Activated CD4-positive, alpha-beta memory T cell treated with anti-CD3 and anti-CD28 coated beads for 36 hours (primary cell): ENCODE measurements at places on chromosomes 13 and 19. TPM values are rescaled to one million over a fixed set of nuclear protein-coding genes. Genes with fewer than 3 reads are reported as not detected.
A peak's percentile ranks its signal among the peaks of the same experiment; 100 is the strongest.

DNA sequence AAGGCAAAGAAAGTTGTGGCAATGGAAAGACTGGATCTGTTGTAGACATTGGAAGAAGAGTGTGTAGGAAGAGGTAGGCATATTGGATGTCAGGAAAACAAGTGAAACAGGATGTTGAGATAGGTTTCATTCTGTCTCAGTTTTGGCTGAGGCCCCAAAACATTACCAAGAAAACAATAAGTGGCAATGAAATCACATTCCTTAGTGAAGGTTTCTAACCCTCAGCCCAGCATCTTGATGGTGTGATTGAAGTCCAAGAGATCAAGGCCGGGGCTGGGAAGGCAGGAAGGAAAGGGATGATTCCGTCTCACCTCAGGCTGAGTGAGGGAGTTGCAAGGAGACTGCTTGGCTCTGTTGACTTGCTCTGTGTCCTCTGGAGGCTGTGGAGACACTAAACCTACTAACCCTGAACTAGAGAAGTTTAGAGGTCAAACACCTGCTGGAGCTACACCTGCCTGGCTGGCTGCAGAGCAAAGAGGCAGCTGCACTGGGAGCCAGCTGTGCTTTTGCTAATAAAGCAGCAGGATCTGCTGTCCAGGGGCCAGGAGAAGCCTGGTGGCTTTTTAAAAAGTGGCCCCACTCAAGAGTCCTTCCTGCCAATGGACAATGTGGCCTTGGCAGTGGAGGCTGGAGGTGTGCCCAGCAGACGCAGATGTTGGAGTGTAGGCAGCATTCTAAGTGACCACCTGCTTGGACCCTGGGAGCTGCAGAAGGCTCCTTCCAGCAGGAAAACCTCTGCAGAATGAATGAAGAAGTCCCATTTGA is 53.6 kb downstream of the DGKH start:
- no peak for DNase-seq

DNA sequence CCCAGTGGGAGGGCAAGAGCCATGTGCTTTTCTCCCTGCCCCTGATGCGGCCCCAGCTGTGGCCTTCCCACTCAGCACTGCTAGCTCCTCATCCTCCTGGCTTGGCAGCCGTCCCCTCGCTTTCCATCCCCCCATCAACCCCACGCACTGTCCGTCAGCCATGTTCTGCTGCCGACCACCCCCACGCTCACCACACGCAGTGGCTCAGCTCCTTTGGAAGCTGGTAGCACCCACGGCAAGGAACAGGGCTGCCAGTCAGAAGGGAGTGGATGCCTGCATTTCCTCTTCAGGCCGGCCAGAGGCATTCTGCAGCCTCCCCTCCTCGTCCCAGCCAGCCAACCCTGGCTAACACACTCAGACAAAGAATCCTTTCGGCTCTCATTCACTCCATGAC is 6.3 kb downstream of the CALM3 start:
- no peak for DNase-seq

The ALG5 gene
- 25.9 TPM for total RNA-seq

The RNASEH2A gene
- 61.9 TPM for total RNA-seq

DNA sequence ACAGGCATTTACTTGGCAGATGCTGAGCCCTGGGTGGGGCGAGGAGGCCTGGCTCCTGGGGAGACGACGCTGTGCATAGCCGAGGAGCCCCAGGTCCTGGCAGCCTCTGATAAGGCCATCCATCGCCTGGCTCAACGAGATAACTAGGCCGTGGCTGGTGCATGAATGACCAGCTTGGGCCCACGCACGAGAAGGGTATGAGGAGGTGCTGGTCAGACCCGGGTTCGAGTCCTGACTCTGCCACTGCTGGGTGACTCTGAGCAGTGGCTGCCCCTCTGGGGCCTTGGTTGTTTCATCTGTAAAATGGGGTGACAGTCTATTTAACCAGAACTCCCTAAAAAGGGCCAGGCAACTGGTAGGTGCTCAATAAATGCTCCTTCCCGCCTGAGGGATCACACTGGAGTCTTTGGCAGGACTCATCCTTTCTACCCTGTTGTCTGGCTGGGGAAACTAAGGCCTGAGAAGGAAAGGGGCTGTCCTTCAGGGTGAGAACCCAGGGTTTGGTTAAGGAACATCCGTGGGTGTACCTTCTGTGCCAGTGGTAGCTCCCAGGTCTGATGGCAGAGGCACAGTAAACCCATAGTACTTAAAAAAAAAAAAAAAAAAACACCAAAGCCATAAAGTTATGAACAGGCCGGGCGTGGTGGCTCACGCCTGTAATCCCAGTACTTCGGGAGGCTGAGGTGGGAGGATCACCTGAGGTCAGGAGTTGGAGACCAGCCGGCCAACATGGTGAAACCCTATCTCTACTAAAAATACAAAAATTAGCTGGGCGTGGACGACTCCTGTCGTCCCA is 8.1 kb upstream of the ARRDC2 start:
- no peak for DNase-seq

GRCh38 chr19:6473647-6474046 is 7.9 kb downstream of the DENND1C start:
- DNase-seq = no peak

- DNase-seq = no peak
Observed at GRCh38 chr13:38990693-38991092, at the start of gene STOML3. TSS of gene STOML3 (minus strand) at chr13:38990831. CDS start at chr13:38990721, 110 bp downstream.

DNA sequence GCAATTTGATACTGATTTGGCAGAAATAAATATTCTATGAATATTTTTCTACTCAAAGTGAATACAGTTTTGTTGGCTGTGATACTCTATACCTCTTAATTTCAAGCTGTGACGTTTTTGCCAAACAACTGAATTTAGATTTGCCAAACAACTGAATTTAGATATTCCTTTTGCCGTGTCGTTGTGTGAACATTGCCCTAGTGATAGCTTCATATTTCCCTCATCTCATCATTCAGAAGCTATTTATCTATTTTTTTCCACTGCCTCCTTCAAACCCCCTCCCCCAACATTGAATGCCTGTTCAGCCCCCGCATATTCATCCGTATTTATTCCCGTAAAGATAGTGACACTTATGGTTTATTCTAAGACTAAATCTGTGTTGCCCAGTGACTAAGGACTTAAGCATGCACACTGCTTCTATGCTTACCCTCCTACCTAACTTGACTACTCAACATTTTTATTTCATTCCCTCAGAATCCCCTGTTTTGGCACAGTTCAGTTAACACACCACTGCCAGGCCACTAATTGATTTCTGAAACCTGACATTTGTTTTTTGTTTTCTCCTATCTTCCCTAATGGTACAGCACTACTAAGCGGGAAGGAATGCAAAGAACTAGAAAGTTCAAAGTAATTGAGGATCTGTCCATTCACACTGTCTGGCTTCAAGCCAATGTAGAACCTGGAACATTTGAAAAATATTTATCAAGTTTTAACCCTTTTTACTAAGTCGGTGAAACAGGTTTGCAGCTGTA is 2.8 kb upstream of the KLF5 start:
- DNase-seq = no peak

The RXFP2 gene
- not detected for total RNA-seq

GRCh38 chr19:12015015-12015752 is 20.3 kb downstream of the ZNF433 start:
- no peak for DNase-seq

The KLK14 gene
- total RNA-seq = 0.76 TPM

The TRAPPC2B gene
- 3.9 TPM for total RNA-seq

The FREM2 gene
- total RNA-seq = not detected

The APBA3 gene
- 41.8 TPM for total RNA-seq

DNA sequence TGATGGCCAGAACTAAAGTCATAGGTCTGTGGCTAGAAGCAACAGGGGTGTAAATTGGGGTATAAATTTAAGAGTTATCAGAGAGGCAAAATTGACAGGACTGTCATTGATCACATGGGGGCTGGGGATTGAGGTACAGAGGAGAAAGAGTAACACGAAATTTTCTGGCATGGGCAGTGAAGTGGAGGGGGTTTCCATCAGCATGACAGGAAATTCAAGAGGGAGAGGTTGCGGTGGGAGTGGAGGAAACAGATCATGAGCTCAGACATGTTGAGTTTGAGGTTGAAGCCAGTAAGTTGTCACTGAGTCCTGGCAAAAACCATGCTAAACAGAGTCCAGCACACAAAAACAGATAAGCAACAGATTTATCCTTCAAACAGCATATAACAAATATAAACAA is 192.1 kb upstream of the TSC22D1 start:
- peak; percentile 65 for DNase-seq

GRCh38 chr19:35438096-35438495 is 10.0 kb upstream of the FFAR2 start:
- no peak for DNase-seq

The MAST1 gene
- total RNA-seq = 2.3 TPM

The JAK3 gene
- 200 TPM for total RNA-seq

DNA sequence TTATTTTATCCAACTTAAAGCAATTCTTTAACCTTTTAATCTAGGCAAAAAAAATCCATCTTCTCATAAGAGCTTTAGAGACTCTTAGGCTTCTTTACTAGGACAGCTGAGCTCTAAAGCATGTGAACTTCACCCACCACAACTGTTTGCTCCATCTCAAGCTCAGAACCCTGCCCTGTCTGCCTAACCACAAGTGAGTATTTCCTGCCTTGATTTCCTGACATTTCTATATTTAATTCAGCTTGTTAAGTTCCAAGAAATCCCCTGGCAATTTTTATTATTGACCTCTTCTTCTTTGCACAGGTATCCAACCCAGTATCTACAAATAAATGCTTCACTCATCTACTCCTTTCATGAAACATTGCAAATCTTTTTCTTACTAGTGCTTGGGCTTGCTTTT is 21.1 kb upstream of the CEACAM21 start:
- DNase-seq = no peak

GRCh38 chr13:44088991-44089413 is 209.3 kb downstream of the LACC1 start:
- no peak for DNase-seq

GRCh38 chr19:23394511-23394910 is 760 bp downstream of the ZNF91 start:
- DNase-seq = peak; percentile 74

DNA sequence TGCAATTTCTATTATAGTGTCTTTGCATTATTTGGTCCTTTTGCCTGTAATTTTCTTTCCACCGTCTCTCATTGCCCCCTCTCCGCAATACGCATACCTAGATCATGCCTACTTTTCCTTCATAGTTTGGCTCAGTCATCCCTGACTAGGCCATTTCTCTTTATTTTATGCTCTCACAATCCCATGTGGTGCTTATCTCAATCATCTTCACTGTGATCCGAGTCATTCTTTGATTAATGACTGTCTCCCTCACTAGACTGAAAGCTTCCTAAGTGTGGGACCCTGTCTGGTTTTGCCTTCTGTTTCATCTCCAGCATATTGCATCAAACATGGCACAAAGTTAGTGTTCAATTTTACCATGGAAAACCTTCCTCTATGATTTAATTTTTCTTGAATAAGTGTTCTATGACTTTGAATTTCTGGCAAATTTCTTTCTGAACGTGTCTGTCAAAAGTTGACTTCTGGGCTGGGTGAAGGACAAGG is 43.7 kb upstream of the OLFM4 start:
- no peak for DNase-seq

The MATK gene
- total RNA-seq = 24.4 TPM

DNA sequence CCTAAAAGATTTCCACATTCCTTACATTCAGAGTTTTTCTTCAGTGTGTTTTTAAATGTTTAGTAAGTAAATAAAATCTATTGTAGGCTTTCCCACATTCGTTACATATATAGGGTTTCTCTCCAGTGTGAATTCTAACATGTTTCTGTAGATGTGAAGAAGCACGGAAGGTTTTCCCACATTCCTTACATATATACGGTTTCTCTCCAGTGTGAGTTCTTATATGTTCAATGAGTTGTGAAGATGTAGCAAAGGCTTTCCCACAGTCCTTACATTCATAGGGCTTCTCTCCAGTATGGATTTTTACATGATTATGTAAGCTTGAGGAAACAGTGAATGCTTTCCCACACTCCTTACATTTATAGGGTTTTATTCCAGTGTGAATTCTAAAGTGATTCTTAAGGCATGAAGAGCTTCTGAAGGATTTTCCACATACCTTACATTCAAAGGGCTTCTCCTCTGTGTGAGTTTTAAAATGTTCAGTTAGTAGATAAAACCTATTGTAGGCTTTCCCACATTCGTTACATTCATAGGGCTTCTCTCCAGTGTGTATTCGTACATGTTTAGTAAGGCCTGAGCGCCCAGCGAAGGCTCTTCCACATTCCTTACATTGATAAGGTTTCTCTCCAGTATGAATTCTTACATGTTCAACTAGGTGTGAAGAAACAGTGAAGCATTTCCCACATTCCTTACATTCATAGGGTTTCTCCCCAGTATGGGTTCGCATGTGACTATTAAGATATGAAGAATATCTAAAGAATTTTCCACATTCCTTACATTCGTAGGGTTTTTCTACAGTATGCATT is 18.2 kb downstream of the ZNF121 start:
- no peak for DNase-seq

DNA sequence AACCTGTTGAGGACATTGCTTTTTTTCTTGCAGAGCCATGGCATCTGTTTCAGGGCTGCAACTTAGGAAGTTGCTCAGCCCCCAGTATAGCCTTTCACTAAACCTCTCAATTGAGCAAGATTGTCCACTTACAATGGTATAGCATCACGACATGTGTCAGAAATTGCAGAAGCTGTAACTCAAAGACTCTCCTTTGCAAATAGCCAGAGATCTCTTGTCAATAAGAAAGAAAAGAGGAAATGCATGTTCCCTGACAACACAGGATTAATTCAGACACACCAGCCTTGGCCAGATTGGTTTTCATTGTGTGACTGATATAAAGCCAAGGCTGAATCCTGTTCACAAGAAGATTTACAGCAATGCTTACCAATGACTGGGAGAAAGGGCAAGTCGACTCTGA is 38.7 kb upstream of the CYSLTR2 start:
- DNase-seq = no peak

GRCh38 chr13:82976499-82976898 is 905.8 kb downstream of the SLITRK1 start:
- DNase-seq = no peak

DNA sequence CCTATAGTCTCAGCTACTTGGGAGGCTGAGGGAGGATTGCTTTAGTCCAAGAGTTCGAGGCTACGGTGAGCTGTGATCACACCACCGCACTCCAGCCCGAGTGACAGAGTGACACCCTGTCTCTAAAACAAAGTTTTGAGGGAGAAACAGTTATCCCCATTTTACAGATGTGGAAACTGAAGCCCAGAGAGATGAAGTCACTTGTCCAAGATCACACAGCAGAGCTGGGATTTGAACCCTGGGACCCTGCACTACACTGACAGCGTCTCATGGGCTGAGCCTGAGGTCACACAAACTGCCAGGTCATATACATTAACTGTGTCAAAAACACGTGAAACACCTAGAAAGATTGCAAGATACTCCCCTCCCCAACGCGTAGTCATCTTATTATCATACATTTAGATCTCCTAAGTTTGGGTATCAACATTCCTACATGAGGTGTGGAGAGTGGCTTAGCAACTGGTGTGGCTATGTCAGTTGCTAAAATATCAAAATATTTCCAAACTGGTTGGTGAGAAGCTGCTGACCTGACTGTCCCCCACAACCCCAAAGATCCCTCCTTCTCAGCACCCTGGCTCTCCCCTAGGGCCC is 8.2 kb downstream of the FCGBP start:
- no peak for DNase-seq
